ENCODE measurements at places on chromosomes 2 and 18.

- no peak for DNase-seq
These were observed 165.9 kb upstream of the SETBP1 start for GRCh38 chr18:44514766-44515165.

DNA sequence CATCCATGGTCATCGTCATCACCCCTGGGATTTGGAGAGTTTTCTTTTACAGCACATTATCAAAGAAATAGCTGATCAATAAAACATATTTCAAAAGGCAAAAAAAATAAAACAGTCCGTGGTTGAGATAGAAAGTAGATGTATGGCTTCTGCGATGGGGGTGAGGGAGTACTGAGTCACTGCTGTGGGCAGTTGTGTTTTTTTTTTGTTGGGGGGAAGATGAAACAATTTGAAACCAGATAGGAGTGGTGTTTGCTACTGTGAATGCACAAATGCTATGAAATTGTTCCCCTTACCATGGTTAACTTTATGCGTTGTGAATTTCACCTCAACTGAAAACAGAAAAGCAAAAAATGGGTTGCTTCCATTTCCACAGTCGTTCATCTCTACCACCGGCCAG, 11.9 kb upstream of the SALL3 start:
- no peak for DNase-seq

DNA sequence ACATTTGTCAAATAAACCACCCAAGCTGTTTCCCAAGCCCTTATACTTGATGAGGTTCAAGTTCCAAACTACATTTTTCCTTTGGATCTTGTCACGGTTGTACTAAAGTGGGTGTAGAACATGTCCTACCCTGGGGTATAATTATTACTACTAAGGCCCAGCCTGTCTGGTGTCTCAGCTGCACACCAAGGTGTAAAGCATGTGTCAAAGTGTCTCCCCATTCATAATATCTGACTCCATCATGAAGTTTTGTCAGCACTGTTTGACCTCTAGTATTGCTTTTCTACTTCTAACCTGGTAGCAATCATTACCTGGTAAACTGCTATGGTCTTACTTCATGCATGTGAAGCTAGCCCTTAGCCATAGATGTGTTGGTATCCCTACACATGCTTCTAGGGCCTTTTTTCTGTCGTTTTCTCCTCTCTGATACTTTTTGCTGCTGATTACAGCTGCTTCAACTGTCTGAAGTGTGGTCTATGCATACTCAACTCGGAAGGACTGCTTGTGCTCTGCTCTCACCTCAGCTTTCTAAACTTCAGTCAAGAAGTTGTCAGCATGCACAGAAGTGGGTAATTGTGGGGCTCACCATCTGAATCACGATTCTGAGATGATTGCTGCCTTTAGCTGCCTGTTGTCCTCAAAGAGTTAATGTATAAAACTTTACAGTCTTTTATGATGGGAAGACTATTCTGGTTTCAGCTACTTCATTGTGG, 445.7 kb upstream of the TRIB2 start:
- no peak for DNase-seq

- no peak for DNase-seq
These were observed 303.9 kb downstream of the ZEB2 start for GRCh38 chr2:144215701-144216675.

DNA sequence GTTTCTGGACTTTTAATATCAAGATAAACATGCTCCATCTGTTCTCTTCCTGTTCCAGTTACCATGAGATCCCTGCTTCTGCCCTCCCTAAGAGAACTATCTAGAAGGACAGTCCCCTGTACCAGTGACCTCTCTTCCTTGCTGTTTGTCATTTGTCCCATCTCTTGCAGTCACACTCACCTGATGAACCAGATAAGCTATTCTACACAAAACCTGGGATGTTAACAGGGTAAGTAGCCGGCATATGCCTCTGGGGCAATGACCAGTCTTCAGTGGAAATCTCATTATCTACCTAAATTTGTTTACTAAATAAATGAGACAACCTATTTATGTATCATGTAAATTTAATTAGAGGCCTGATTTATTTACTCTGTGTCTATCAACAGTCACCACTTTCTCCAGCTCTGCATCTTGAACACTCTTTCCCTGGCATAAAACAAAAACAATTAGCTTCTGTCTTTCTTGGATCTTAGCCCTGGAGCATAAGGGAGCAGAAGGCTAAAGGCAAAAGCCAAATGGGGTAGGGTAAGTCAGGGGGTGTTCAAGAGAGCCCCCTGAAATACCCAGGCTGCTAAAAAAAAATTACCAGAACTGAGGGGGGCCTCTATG, 337.7 kb downstream of the ALK start:
- DNase-seq, result no peak
